GM23338 (cell line): ENCODE measurements at places on chromosomes 4 and X. TPM values are rescaled to one million over a fixed set of nuclear protein-coding genes. Genes with fewer than 3 reads are reported as not detected.

The DMD gene
- 7.6 and 12.5 TPM in 2 replicates for total RNA-seq

The SPARCL1 gene
- 1.5 and 1.7 TPM in 2 replicates for total RNA-seq

The NIPAL1 gene
- total RNA-seq: 8.2 and 9.2 TPM in 2 replicates

The ANTXR2 gene
- total RNA-seq: 4.8 and 5.3 TPM in 2 replicates

DNA sequence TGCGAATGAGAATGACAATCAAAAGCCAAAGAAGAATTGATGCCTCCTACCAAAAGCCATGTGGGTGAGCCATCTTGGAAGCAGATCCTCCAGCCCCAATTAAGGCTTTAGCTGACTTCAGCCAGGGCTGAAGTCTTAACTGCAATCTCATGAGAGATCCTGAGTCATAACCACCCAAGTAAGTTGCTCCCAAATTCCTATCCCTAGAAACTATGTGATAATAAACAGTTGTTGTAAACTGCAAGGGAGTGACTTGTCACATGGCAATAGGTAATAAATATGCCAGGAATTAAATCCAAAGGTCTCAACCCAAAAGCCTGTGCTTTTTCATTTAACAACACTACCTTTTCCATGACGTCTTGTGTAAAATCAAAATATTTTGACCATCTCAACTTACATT, 154.2 kb upstream of the TBL1X start:
- DNase-seq: no peak

GRCh38 chr4:156596026-156596425, 375.6 kb downstream of the PDGFC start:
- no peak for DNase-seq
